AG08396 (cell line): ENCODE measurements at places on chromosomes 1 and 21.
A peak's percentile ranks its signal among the peaks of the same experiment; 100 is the strongest.

GRCh38 chr1:226633541-226634165 is 85.1 kb downstream of the STUM start:
- DNase-seq, result no peak

GRCh38 chr1:62207187-62207586 is 12.5 kb downstream of the L1TD1 start:
- no peak for DNase-seq

- DNase-seq, result no peak
Observed at GRCh38 chr1:11924334-11925195, 1.7 kb downstream of the KIAA2013 start.

DNA sequence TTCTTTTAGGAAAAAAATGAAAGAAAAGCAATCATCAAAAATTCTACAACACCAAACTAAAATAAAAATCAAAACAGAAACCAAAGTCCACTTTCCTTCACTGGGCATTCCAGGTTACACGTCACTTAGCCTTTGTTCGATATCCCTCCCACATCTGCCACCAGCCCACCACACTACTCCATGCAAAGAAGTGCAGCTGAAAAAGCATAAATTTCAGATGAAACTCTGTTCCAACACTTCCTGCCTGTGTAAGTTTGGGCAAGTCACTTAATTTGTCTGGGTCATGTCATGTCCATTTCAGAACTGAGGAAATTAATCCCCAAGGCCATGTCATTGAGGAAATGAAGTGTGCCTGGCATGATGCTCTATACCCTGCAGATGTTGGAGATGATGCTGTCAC is 354.3 kb upstream of the USP24 start:
- no peak for DNase-seq

GRCh38 chr1:1067860-1068516 is 6.1 kb downstream of the RNF223 start:
- no peak for DNase-seq

DNA sequence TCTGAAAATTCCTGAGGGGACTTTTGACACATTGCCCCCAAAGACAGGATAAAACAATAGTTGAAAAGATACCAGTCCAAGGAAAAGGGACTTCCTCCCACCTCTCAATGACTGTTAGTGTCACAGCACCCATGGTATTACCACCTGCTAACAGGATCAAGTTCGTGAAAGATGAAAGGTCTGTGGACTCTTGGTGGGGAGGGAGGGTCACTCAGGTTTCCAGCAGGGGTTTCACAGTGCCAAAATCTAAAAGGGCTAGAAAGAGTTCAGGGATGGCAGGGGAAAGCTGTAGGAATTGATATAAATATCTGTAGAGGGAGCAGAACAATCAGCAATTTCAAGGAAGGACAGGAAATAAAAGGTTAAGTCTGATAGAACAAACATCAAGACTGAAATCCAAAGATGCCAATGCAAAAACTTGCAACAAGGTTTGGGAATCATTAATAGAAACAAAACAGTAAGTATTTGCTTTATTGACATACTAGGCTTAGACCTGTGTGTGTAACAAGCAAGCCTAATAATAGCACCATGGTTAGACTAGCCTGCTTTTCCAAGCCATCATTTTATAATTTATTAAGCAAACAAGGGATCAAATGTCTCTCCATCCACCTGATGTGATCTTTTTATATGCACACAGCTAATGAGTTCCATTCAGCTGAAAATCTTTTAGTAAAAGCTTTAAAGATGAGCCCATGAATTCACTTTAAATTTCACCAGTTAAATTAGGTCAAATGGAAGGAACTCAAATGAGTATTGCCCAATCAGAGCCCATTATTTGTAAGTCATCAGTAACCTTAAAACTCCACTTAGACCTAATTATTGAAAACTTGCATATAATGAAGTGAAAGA is 3.7 kb downstream of the MCL1 start:
- DNase-seq, result no peak

- DNase-seq, result no peak
Observed at GRCh38 chr1:107523061-107523460, 382.2 kb downstream of the NTNG1 start.

GRCh38 chr1:226788965-226789364 is 49.9 kb upstream of the ITPKB start:
- DNase-seq, result no peak

GRCh38 chr1:47469390-47469759 is 31.5 kb downstream of the FOXD2 start:
- DNase-seq, result no peak

GRCh38 chr1:47742890-47743760 is 254.1 kb downstream of the TRABD2B start:
- DNase-seq, result no peak

DNA sequence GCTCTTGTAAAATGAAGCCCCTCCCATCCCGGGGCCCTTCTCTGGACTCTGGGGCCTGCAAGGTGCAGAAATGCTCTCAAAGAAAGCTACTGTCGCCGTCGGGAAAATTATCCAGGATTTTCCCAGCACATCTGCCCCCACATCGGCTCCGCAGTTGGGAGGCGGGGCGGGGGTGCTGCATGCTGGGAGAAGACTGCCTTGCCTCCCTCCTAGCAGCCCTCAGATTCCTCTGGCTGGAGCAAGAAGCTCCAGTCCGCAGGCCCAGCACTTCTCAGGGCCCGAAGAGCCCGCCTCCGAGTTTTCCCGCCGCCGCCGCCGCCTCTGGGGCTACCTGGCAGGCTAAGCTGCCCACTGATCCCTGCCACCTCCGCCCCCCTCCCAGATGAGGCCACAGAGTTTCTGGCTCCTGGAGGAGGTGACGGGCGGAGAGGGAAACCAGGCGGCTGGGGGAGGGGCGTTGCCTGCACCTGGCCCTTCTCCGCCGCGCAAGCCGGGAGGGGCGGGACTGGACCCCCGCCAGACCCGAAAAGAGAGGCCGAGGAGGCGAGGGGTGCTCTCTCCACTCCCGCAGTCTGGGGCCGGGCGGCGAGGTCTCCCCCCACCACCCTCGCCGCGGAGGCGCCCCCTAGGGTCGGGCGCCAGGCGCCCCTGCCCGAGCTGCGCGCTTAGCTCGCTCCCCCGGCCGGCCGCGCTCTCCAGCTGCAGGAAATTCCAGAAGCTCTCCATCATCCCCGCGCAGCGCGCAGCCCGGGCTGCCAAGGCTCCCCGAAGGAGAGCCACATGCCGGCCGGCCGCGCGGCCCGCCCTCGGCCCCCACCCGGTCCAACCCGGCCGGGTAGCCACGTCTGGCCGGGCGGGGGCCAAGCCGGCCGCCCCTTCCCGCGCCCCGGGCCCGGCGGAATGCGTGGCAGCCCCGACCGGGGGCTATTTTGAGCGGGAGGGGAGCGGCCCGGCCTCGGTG is 28.8 kb downstream of the AHDC1 start:
- DNase-seq, result peak; percentile 93

DNA sequence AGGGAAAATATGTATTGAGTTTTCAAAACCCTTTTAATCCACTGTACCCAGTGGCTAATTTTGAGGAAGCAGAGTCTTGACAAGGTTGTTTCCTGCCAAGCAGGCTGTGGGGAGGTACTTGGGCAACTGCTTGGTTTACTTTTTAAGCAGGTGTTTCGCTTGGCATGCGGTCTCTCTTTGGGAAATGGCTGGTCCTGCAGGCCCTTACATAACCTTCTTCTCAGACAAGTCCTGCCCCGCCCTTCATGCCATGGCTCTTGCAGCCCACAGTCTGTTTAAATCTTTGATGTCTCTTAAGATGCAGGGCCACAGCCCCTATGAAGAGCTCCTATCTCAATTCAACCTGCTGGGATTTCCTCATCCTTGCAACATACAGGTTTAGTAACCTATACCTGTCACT is 36.0 kb upstream of the ABCD3 start:
- no peak for DNase-seq

GRCh38 chr1:3537359-3537758 is 73.9 kb downstream of the MEGF6 start:
- DNase-seq, result no peak

GRCh38 chr1:153202006-153202405 is 1.2 kb upstream of the LELP1 start:
- no peak for DNase-seq

- DNase-seq, result no peak
Observed at GRCh38 chr21:38956856-38957571, 151.3 kb downstream of the ETS2 start.

GRCh38 chr1:175817445-175817844 is 74.0 kb upstream of the TNR start:
- no peak for DNase-seq

DNA sequence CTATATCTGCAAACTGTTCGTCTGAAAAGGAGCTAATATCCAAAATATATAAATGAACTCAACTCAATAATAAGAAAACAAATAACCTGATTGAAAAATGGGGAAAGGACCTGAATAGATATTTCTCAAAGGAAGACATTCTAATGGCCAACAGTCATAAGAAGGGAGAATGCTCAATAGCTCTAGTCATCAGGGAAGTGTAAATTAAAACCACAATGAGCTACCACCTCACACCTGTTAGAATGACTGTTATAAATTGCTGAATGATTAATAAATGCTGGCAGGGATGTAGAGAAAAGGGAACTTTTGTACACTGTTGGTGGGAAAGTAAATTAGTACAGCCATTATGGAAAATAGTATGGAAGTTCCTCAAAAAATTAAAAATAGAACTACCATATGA is 21.2 kb upstream of the C1orf115 start:
- DNase-seq, result no peak

DNA sequence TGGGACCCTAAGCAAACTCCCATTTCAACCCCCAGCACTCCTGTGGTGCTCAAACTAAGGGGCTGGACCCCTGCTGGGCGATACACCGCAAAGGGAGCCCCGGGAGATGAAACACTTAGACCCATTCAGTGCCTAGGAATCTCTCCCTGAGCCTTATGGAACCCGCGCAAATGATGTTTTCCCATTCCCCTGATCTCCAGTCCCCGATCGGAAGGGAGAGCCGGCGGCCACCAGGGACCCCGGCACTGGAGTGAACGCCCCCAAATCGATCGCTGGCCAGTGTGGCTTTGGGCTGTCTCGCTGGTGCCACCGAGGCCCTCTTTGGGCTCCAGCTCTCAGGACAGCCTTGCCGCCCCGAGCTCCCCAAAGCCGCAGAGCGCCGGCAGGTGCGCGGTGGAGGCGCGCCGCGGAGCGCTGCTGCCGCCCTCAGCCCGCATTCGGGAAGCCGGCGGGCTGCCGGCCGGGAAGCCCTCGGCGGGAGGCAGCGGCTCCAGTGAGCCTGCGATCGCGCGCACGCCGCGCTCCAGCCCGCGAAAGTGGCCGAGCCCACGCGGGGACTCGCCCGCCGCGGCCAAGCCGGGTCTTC is 1.1 kb downstream of the PLXNA2 start:
- no peak for DNase-seq

GRCh38 chr1:234478152-234478480 is 863 bp downstream of the TARBP1 start:
- peak; percentile 66 for DNase-seq

DNA sequence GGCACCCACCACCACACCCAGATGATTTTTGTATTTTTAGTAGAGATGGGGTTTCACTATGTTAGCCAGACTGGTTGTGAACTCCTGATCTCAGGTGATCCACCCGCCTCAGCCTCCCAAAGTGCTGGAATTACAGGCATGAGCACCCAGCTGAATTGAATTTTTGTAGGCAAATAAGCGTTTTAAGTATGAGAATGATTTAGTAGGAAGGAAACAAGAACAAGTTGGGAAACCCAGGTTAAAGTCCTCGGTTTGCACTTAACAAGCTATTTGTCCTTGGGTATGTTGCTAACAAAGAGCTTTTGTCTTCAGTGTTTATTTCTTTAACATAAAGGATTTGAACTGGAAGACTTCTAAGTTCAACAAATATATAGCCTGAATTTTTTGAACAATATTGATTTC is 23.9 kb downstream of the BTF3L4 start:
- DNase-seq, result no peak

DNA sequence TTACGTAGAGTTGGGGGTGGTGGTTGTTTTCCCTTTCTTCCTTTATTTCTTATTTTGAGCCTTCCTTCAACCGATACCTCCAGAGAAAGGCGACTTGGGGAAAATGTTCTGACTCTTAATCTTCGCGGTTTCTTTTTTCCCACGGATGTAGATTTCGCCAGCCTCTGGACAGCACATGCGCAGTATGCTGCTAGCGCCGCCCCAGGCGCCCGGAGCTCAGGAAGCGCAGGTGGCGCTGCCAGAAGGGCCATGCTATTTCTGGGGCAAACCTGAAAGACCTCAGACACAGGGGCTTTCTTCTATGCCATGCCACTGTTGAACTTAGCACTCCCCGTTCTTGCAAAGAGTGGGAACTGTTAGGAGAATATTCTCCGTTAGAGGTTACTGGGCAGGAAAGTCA is 392.1 kb downstream of the KIF26B start:
- no peak for DNase-seq

DNA sequence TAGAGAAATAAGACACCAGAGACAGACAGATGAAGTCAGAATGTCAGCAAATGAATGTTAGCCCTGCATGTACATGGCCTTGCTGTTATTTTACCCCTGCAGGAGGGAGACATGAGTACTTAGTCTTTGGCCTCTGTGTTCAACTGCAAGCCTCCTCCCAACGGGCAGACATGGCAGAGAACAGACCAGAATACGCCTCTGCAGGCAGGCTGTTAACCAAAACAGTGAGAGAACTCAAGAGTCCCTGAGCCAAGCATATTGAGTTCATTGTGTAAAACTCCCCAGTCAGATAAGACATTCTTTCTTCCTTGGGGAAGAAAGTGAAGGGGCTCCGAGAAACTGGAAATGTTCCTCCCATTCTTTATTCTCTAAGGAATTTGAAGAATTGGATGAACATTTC is 150.9 kb downstream of the PHTF1 start:
- no peak for DNase-seq

GRCh38 chr1:53460211-53460634 is 1.0 kb downstream of the DMRTB1 start:
- no peak for DNase-seq

DNA sequence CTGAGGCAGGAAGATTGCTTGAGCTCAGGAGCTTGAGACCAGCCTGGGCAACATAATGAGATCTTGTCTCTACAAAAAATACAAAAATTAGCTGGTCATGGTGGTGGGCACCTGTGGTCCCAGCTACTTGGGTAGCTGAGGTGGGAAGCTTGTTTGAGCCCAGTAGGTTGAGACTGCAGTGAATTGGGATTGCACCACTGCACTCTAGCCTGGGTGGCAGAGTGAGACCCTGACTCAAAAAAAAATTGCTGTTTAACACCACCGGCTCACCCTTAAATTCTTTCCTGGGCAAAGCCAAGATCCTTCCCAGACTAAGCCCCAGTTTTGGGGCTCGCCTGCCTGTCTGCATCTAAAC is 6.6 kb upstream of the NSUN4 start:
- no peak for DNase-seq

DNA sequence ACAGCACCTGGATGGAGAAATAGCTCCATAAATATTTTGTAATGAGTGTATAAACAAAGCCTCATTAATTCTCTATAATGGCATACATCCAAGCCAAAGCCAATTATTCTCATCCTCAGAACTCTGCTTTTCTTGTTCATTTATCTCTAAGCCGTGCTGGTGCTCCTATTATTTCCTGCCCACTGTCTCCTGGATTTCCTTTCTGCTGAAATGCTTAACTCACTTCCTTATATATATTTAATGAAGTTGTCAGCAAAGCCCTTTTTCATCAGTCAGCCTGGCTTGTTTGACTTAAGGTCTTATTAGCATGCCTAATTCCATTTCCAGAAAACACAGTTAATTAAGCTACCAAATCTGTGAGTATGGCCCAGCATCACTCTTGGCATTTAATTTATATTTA is 93.4 kb downstream of the SLC25A24 start:
- DNase-seq, result no peak

GRCh38 chr1:36768486-36769178 is 265.7 kb downstream of the GRIK3 start:
- no peak for DNase-seq
